ENCODE measurements at places on chromosomes 11 and 22.

DNA sequence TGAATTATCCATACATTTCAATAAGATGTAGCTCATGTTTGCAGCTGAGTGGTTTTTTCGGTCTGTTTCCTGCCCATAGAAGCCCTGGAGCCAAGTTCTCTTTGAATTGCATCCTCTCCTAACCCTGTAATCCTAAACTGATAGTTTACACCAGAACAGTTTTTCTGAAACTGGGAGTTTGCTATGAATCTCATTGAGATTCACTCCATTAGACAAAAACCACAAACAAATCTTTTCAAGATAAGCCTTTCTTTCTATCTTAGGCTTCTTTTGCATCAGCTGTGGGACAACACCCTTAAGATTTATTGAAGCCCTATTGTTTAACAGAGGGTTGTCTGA, 324.8 kb downstream of the DYNC2H1 start:
- DNase-seq = no peak

GRCh38 chr22:42808521-42808920, 48.6 kb downstream of the ARFGAP3 start:
- DNase-seq = no peak

DNA sequence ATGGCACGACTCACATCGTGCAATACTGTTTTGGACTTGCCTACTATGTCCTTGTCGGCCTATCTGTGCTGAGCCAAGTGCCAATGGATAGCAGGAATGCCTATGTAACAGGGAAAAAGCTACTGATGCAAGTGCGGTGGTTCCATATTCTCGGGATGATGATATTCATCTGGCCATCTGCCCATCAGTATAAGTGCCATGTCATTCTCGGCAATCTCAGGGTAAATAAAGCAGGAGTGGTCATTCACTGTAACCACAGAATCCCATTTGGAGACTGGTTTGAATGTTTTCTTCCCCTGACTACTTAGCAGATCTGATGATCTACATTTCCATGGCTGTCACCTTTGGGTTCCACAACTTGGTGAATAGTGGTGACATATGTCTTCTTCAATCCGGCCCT, 20.1 kb downstream of the OOSP3 start:
- no peak for DNase-seq

DNA sequence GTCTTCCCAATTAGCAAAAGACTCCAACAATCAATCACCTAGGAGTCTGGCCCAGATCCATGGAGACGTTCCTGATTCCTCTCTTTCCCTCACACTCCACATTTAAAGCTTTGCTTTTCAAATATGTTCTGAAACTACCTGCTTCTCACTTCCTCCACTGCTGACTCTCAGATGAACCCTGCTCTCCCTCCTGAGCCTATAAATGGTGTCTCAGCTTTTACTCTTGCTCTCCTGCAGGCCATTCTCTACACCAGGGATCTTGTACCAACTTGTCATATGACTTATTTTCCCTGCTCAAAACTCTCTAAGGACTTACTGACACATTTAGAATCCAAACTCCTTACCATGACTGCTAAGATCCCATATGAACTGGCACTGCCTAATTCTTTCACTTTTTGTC, 138.4 kb upstream of the DDI1 start:
- DNase-seq = no peak

- no peak for DNase-seq
Observed at GRCh38 chr11:100670140-100670539, 16.9 kb upstream of the ARHGAP42 start.

DNA sequence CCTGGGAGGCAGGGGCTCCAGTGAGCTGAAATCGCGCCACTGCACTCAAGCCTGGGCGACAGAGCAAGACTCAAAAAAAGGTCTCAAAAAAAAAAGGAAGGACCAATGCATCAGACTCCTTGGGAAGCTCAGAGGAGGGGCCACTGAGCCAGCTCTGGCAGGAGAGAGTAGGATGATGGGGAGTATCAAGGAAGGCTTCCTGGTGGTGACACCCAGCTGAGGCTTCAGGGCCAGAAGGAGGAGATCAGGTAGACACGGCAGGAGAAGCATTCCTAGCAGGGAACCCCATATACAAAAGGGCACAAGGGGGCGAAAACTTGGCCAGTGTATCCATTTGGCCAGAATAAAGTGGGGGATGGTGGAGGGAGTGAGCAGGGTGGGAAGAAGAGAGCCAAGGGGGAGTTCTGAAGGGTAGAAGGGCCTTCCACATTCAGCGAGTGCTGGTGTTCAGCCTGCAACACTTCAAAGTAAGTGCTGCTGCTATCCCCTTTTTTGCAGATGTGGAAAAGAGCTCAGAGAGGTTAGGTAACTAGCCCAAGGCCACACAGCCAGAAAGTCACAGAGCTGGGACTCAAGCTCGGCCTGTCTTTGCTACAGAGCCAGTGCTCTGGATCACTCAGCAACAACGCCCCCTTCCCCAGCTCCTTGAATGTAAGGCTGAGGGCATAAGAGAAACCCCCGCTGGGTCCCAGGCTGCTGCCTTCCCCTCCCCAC, 5.3 kb upstream of the RHOD start:
- DNase-seq = no peak

- DNase-seq = no peak
Observed at GRCh38 chr11:29026286-29026685, 918.1 kb downstream of the METTL15 start.

DNA sequence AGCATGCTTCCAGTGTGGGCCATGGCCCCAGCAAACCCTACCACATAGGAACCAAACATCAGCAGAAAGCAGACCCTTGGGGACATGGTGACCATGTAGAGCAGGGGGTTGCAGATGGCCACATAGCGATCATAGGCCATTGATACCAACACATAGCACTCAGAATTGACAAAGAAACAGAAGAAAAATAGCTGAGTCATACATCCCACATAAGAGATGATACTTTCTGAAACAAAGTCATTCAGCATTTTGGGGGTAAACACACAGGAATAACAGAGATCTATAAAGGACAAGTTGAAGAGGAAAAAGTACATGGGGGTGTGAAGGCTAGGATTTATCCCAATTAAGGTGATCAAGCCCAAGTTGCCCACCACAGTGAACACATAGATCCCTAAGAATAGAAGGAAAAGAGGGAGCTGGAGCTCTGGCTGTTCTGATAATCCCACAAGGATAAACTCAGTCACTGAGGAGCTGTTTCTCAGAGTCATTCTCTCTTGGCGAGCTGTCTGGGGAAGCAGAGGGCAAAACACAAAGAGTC, at the start of gene OR8B4:
OR8B4 (minus strand) TSS at position 488 of the 538 bp plus-strand sequence; CDS start at position 488, 0 bp downstream.
- DNase-seq = no peak

GRCh38 chr22:49929994-49930575, 11.7 kb downstream of the CRELD2 start:
- DNase-seq = no peak

DNA sequence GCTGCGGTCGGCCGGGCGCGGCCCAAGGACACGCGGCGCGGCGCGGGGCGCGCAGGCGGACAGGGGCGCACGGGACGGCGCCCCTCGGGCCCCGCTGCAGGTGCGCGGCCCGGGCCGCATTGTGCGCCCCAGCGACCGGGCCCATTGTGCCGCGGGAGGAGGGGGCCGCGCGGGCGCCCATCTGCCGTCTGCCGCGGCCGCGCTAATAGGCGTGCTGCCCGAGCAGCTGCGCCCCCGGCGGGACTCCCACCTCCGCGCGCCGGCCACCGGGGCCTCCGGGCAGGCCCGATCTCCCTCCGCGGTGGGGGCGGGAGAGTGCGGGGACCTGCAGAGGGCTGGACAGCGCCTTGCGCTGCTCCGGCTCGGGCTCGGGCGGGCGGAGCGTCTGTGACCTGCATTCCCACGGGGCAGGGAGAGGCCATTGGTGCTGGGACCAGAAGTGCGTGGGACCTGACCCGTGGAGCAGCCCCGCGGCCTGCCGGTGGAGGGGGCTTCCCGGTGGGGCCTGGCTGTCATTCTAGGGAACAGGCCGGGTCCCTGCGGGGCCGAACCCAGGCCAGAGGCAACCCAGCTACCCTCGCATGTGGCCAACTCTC, 933 bp downstream of the BRSK2 start:
- DNase-seq = no peak

All from right renal pelvis (tissue), 4 donors.